ENCODE measurements at places on chromosomes 12 and 14. TPM values are rescaled to one million over a fixed set of nuclear protein-coding genes. Genes with fewer than 3 reads are reported as not detected.
A peak's percentile ranks its signal among the peaks of the same experiment; 100 is the strongest.

GRCh38 chr12:94571556-94571955 lies 78.8 kb downstream of the TMCC3 start:
- DNase-seq: no peak

GRCh38 chr12:106709068-106709511 lies 65.4 kb upstream of the RIC8B start:
- no peak for DNase-seq

DNA sequence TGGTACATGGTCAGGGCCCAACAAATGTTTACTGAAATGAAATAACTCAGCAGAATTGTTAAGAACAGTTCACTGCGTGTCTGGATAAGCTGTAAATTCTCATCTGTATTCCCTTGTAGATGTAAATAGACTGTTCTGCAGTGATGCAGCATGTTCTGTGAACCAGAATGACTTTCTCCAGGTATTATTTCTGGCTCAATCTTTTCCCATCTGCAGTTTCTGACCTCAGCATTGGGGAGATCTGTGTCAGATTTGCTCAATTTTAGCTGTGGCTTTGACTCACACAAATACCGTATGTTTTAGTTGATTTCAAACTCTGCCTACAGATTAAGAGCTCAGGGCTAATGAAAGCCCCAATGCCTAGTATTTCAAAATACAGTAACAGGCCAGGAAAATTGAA lies 49.2 kb upstream of the DICER1 start:
- no peak for DNase-seq

- DNase-seq: no peak
These were observed 3.5 kb upstream of the LPAR5 start for GRCh38 chr12:6639151-6639801.

DNA sequence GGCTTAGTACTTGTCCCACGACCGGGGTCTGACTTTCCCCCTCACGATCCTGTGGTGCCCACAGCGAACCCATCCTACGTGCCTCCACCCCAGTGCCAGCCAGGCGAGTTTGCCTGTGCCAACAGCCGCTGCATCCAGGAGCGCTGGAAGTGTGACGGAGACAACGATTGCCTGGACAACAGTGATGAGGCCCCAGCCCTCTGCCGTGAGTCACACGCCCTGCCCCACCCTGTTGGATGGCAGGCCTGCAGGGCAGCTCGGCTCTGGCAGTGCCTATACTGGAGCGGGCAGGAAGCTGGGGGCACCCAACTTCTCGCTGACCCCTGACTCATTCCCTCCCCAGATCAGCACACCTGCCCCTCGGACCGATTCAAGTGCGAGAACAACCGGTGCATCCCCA lies 18.3 kb upstream of the LRP1-AS start:
- DNase-seq: no peak

DNA sequence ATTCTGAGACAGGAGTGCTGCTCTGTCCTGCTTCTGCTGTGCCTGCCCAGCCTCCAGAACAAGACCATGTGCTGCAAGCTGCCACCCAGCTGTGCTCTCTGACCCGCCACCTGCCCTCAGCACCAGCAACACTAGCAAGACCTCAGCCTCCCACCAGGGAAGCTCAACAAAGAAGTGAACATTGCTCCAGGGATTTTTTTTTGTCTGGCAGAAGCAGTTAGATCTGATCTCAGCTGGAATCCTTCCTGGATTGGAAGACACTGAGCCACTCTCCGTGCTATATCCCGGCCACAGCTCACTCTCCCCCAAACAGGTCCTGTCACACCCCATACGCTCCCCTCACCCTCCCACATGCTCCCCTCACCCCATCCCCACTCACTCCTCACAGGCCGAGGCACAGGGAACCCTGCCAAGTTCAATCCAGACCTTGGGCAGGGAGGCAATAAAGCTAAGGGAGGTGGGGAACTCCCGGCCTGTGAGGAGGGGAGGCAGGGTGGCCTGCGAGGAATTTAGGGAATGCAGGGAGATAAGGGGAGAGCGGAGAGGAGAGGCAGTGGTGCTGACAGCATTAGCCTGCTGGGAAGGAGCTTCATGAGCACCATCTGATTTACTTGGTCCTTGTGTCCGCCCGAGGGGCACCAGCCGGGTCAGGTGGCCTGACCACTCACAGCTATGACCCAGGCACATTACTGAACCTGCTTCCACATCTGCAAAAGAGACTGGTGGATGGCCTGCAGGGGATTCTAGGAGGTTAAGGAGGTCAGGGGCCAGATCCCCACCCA lies 29.7 kb downstream of the CCDC85C start:
- DNase-seq: peak; percentile 60

DNA sequence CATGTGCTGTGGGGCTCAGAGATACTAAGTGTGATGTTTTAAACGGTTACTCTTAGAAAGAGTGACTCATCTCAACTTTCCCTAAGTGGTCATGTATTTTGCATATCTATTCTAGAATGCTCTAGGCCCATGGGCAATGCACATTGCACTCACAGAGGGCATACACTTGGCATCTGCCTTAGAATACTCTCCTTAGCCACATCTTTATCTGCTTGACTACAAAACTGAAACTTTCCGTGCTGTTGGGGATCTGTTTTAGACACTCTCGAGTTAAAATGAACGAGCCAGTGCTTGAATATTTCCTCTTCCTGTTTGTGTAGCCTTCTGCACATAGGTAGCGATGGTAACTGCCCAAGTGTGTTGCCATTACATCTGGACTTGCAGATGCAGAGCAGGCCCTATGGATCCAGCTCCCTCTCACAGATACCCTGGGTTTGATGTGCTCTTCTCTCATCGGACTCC lies 180.5 kb downstream of the CAND1 start:
- no peak for DNase-seq

DNA sequence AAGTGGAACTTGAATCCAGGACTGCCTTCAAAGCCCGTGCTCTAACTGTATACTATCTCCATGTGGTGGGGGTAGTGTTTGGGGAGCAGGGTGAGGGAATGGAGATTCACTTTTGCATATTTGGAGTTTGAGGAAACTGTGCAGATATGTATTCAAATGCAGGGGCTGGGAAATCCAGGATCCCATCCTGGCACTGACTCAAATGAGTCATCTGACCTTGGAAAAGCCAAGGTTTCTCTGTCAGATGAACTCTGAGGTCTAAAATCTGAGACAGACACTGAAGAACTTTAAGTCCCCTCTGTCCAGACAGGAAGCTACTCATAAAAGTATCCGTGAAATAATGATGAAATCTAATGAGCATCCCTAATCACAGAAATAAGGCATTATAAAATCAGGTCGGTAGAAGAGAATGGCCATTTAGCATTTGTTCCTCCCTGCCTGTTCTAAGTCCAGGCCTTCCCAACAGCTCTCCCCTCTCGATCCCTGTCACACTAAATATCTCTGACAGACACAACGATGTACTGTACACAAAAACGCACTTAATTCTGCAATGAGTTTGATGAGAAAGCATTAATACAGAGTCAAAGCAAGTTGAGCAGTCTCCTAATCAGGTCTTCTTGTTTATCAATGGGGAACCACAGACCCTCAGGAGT lies 14.4 kb downstream of the NIN start:
- no peak for DNase-seq

FZD10 gene
- 0.59 TPM for total RNA-seq

Measured in upper lobe of left lung (tissue), 6 donors.